Activated CD8-positive, alpha-beta memory T cell treated with anti-CD3 and anti-CD28 coated beads for 4 hours (primary cell): ENCODE measurements at places on chromosomes 1 and 21.

GRCh38 chr1:7642781-7643529 is 128.1 kb upstream of the VAMP3 start:
- DNase-seq, result no peak

- no peak for DNase-seq
Observed at GRCh38 chr1:25645637-25646400, 29.2 kb downstream of the MAN1C1 start.

GRCh38 chr1:156516821-156517220 is 16.2 kb upstream of the MEF2D start:
- no peak for DNase-seq

- no peak for DNase-seq
Observed at GRCh38 chr1:160907976-160908375, 23.0 kb upstream of the ITLN1 start.
